HFF-Myc (cell line): ENCODE measurements at places on chromosomes 12 and 14.
A peak's percentile ranks its signal among the peaks of the same experiment; 100 is the strongest.

- no peak for DNase-seq
Observed at GRCh38 chr12:115771065-115771464, 506.4 kb downstream of the MED13L start.

- no peak for DNase-seq
Observed at GRCh38 chr14:93108105-93108504, 7.6 kb downstream of the ITPK1 start.

- no peak for DNase-seq
Observed at GRCh38 chr14:75861161-75861621, 120.6 kb downstream of the TGFB3 start.

- DNase-seq, result peak; percentile 85
Observed at GRCh38 chr14:101980700-101981099, 16.3 kb downstream of the DYNC1H1 start.

DNA sequence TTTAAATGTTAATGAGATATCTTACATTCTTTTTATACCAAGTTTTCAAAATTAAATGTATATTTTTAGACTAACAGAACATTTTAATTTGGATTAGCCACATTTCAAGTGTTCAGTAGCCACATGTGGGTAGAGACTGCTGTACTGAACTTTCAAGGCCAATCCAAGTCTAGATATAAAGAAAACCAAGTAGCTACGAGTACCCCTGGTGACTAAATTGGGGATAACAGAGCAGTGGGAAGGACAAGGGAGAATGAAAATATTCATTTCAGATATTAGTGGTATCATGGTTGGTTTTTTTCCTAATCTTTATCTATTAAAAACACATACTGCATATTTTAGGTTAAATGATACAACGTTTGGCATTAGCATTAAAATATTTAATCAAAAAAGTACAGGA lies 69.4 kb upstream of the RHOJ start:
- DNase-seq, result no peak

DNA sequence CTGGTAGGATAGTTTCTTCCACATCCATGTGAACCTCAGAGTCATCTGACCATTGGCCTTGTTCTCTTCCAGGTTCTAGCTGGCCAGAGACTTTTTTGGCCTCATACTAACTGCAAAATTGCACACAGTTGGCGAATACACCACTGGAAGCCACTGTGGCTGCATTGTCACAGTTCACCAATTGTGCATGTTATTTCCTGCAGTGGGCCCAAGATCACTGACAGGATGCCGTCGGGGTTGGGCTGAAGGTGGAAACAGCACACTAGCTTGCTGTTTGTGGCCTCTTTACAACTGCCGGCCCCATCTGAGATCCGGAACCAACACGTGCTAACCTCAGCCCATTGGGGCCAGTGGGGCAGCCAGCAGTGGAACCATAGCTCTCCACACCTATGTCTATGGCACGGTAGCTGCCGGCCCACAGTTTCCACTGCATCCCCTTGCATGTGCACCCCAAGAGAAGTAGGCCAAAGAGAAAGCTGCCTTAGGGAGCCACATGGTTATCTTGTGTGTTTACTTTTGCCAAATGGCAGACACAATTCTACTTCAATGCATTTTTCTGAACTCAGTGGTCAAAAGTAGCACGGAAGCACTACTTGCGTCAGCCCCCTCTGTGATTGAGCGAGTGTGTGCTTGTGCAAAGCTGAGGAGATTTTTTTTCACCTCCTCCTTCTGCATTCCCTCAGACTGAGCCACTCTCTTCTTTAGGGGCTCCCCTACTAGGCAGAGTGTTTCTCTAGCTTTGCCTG lies 464.0 kb downstream of the RAD51B start:
- no peak for DNase-seq

DNA sequence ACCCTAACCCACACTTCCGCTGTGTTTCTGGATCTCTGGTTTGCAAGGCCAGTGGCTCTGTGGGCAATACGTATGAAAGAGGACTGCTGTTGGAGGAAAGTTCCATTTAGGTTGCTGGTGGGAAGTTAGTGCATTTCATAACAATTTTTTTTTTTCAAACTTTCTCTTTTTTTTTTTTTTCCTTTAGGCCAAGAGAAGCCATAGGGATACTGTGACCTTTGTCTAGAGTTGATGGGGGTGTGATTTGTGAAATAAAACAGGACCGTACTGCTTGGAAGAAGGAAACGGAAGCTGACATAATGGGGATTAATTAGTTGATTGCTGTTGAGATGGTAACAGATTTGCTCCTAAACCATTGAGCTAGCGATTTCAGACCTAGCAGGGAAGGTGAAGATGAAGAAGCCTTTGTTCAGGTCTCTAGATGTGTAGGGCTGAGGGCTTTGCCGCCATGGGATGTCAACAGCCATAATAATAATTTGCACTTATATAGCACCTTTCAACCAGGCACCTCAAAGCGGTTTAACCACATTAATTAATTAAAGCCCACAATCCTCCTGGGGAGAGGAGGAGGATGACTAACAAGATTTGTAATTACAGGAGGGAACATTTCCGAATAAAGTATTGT lies 315.3 kb downstream of the ZFP36L1 start:
- no peak for DNase-seq

DNA sequence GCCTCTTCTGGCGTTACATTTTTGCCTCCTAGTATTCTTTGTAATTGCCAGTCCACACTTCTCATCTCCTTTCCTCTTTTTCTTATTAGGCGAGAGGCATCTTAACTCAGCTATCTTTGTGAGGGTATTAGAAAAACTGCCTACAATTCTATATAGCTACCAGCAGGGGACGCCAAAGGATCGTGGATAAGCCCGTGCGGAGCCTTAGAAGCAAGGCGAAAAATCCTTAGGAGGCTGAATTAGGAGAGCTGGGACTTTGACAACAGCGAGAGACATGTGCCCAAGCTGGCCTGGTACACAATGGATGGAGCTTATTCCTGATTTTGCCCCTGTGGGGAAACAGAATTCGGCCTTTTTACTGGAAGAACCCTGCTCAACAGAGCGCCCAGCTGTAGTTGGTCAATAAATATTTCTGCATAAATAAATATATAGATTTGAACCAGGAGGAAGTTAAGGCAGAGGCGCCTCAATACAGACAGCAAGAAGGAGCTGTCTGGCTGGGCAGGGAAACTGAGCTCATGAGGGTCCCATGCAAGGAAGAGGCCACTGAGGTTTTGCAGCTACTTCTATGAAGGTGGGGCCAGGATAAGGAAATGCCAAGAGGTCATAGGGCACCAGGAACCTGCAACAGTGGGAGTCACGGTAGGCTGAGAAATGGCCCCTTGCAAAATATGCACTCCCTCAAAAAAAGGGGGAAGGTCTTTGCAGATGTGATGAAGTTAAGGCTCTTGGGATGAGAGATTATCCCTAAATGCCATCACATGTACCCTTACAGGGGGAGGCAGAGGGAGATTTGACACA lies 14.6 kb upstream of the RBM19 start:
- DNase-seq, result peak; percentile 54

DNA sequence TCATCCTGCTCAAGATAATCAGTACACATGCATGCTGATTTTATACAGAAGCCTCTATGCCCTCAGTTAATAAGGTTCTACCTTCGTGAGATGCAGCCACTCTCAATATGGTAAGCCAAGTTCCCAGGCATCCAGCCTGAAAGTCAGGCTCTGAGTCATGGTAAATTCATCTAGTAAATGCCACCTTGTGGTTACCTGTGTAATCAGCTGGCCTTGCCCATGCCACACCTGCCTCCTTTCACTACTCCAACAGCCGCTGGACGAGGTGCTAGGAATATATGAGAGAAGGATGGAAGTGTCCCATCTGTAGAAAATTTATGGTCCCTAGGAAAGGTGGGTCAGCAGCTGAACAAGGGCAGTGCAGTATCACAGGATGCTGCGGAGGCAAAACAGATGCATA lies 207.3 kb downstream of the SSPN start:
- no peak for DNase-seq

GRCh38 chr12:108144080-108144479 lies 15.0 kb downstream of the WSCD2 start:
- DNase-seq, result no peak

DNA sequence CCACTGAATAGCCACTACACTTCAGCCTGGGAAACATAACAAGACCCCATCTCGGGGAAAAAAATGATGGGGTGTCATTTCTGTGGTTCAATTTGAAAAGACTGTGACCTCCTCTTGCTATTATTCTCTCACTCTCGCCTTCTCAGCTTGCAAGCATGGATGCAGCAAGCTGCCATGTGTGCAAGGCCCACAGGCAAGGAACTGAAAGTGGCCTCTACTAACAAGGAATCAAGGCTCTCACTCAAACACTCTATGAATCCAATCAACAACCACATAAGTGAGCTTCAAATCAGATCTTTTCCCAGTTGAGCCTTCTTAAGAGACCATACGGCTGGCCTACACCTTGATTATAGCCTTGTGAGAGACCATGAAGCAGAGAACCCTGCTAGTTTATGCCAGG lies 17.9 kb upstream of the DHRS7 start:
- DNase-seq, result no peak

GRCh38 chr12:123395236-123395635 lies 11.3 kb downstream of the KMT5A start:
- DNase-seq, result no peak

DNA sequence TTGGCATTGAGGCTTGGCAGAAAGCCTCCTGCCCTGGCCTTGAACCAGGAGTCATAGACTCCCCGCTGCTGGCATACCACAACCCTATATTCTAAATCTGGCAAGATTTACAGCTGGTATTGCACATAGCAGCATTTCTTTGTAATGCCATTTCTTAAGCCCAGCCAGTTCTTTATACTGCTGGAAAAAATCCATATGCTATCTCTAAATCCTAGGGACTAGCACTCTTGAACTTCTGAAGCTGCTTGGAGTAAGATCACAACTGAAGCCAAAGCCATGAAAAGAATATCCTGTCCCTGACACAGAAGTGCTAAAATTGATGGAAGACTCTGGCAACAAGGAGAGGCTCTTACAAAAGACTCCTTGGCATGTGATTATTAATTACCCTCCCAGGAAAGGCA lies 89.3 kb downstream of the KCNC2 start:
- DNase-seq, result no peak

GRCh38 chr14:103522649-103523574 lies at the start of gene CKB:
CKB (minus strand) TSS chr14:103522830; CDS start chr14:103522493, 337 bp downstream.
- DNase-seq, result no peak

GRCh38 chr14:96929950-96930349 lies 132.8 kb downstream of the VRK1 start:
- DNase-seq, result no peak

- no peak for DNase-seq
Observed at GRCh38 chr14:22573804-22574203, 15.2 kb downstream of the DAD1 start.

GRCh38 chr12:124428136-124428791 lies 133.4 kb downstream of the RFLNA start:
- no peak for DNase-seq
